ENCODE measurements at places on chromosomes 12 and 14.

DNA sequence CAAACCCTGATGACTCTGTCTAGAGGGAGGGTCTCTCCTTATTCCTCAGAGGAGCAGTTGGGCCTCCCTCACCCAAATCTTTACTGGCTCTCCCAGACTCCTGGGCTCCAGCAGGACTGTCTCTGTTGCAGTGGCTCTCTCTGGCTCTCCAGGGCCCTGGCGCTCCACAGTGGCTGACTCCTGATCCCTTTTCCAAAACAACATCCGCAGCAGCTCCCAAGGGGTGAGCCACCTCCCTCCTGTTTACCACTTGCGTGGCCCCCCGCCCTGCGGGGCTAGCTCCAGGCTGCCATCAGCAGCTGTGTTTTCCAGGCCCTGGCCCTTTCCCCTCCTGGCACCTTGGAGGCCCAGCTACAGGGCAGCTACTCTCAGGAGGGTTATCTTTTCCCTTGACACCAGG is 123.5 kb downstream of the CALM1 start:
- DNase-seq: no peak

DNA sequence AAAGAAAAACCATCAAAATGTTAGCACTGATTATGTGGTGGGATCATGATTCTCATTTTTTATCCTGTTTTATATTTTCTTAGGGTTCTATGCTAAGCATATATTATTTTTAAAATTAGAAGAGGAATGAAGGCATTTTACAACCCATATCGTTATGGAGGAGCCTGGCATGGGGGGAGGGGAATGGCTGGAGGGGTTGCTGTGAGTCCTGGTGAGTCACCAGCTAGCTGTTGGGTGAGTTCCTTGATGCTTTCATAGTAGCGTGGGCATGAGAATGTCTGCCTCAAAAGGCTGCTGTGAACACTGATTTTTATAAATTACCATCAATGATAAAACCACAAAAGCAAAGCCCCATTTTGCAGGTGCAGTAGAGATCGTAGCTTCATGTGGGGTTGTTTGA is 46.9 kb downstream of the C14orf132 start:
- no peak for DNase-seq

DNA sequence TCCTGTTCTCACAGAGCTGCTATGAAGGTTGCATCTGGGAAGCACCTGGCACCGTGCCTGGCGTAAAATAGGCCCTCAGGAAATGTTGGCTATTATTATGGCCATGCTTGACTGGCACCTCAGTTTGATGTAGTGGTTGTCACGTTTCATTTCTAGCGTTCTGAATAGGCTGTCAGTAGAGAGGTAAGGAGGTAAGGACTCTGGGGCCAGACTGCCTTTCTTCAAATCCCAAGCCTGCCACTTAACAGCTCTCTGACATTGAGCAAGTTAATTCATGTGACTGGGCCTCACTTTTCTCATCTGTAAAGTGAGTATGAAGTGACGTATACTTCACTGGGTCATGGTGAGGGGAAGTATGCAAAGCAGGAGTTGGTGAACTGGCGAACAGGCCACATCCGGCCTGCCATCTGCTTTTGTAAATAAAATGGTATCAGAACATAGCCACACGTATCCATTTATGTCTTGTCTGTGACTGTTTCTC is 196.2 kb downstream of the CACNA1C start:
- no peak for DNase-seq

GRCh38 chr14:23125933-23126524 is 7.0 kb upstream of the CEBPE start:
- DNase-seq: no peak
